Stimulated activated CD4-positive, alpha-beta T cell treated with anti-CD3 and anti-CD28 coated beads, Interleukin-2, amount 100 ng/mL, for 48 hours (primary cell): ENCODE measurements at places on chromosomes 6 and 20.

DNA sequence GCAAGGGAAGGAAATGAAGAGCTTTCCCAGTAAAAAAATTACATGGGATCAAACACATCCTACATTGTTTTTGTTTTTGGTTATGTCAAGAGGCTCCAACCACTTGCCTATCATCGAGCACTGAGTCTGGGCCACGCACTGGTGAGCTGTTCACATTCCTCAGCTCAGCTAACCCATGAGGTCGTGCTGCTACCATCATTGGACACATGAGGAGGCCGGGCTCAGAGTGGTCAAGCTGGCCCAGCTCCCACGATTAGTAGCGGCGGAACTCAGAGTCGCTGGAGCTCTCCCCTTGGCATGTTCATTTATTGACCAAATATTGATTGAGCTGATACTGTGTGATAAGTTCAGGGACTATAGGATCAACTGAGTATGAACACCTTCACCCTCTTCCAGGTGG lies 164.9 kb downstream of the CDH26 start:
- DNase-seq, result no peak

GRCh38 chr6:39902786-39903465 lies 31.3 kb downstream of the MOCS1 start:
- DNase-seq, result no peak

GRCh38 chr6:87822011-87822410 lies 120.0 kb upstream of the AKIRIN2 start:
- no peak for DNase-seq

- DNase-seq, result no peak
Measured at GRCh38 chr20:21049305-21049828, 56.8 kb downstream of the LINC00237 start.

GRCh38 chr6:160226118-160226591 lies 32.5 kb downstream of the SLC22A2 start:
- DNase-seq, result peak; percentile 45

DNA sequence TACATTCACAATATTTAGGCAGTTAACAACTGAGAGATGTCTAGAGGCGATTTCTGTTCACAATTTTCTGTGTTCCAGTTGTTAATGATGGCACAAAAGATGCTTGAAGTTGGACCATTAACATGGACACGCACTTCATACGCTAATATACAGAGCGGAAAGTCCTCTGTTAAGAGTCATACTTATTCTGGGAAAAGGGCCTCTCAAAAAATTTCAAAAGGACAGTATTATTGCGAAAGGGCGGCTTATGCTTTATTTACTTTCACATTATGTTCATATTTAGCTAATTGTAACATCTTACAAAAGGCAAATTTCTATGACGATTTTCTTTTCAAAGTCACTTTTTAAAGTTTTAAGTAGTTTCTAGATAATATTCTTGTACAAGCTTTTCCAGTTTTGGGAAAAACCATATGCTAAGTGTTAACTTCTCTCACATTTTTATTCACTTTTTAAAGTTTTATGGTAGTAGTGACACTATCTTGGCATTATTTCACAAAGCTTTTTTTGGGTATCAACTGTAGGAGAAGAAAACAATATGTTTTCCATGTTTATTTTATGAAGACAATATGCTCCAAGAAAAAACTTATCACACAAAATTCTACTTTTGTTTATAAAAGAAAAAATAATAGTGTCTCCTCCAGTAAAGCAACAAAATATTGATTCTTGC lies 62.3 kb downstream of the MAP7 start:
- DNase-seq, result no peak

DNA sequence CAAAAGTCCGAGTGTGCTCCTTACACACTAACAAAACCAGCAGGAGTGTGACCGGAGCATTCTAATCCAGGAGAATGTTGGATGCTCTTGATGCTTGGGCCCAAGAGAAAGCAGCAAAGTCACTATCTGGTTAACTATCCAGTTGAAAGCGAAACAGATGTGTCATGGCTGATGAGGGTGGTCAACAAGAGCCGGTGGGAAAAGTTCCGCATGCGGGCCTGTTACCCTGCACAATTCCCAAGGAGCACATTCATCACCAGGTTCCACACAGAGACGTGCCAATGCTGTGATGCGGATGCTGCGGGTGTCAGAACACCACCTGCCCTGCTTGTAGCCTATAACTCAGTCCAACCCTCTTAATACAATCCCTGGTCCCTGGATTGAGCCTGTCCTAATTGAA lies 38.7 kb downstream of the IL20RA start:
- DNase-seq, result no peak

GRCh38 chr6:112331306-112331705 lies 15.8 kb upstream of the RFPL4B start:
- DNase-seq, result no peak

DNA sequence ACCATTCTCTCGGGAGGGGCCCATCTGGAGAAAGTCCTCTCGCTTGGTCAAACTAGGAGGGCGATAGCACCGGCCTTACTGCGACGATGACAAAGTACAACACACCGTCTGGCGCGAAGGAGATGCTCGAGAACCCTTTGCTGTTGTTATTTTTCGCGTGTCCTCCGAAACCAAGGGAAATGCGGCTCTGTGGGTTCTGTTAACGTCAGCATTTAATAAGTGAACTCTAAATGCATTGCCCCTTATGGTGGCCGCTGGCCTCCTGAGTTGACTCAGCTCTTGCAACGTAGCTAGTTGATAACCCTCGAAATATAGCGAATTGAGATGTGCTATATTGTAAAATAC lies 577 bp upstream of the SCAND1 start:
- DNase-seq, result no peak

GRCh38 chr6:144786825-144787224 lies 501.7 kb downstream of the UTRN start:
- no peak for DNase-seq

- DNase-seq, result no peak
Measured at GRCh38 chr20:53805895-53806384, 212.3 kb upstream of the ZNF217 start.

GRCh38 chr6:30787954-30788353 lies 43.6 kb upstream of the IER3 start:
- DNase-seq, result no peak

- no peak for DNase-seq
Measured at GRCh38 chr6:9628819-9629218, 786.1 kb downstream of the TFAP2A start.

DNA sequence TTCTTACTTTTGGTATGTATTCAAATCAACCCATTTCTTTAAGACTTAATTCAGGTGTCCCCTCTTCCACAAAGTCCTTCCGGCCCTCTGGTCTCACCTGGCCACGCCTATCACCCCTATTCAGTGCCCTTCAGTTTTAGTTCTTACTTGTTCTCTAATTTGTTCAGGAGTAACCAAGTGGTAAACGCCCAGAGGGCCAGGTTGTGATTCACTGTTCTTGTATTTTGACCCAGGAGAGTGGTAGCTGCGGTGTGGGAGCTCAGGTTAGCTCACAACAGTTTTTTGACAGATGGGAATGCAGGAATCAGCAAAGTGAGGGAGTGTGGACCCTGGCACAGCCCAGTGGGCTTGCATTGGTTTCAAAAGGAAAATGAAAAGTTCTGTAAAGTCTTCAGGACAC lies 81.7 kb upstream of the RIPOR2 start:
- no peak for DNase-seq

- DNase-seq, result no peak
Measured at GRCh38 chr20:55882910-55883309, 122.4 kb downstream of the CBLN4 start.

DNA sequence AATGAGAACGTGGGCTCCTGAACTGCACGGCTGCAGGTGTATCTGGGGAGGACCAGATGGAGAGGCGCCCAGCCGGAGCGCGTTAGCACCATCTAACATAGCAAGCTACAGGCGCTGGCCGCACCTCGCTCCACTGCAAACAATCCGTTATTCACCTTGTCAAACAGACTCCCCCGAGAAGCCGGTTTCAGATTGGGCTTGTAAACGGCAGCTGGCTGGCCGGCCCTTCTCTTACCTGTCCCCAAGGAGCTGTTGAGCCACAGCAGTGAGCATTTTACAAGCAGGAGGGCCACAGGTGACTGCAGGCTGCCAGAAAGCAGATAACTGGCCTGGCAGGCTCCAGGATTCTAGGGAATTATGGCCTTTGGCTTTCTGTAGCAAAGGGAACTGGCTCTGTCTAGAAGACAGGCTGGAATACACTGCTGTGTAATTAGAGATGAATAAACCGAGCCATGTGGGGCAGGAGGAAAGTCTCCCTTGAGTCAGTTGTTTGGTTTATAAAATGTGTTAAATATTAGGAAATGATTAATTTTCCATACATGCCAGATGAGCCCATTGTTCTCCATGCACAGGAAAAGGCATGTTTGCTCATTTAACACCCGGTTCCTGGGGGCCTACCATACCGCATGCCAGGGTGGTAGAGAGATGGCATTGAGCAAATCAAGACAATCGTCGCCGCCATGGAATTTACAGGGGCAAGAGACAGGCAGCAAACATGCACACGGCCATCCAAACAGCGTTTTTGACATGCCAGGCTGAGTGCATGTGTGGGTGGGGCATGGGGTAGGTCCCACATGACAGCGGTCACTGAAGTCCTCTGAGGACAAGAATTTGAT lies 159.3 kb downstream of the NFATC2 start:
- no peak for DNase-seq

GRCh38 chr20:59676851-59677182 lies 72.5 kb downstream of the PHACTR3 start:
- no peak for DNase-seq
